ENCODE measurements at places on chromosomes 3 and 15. TPM values are rescaled to one million over a fixed set of nuclear protein-coding genes. Genes with fewer than 3 reads are reported as not detected.

- DNase-seq: no peak
- no peak overlapping the region for H3K4me3 ChIP-seq
- H3K4me1 ChIP-seq: peaks cover 9% of the 10 kb centered on the region
Observed at GRCh38 chr3:156586905-156587759, 32.2 kb upstream of the SSR3 start.

DNA sequence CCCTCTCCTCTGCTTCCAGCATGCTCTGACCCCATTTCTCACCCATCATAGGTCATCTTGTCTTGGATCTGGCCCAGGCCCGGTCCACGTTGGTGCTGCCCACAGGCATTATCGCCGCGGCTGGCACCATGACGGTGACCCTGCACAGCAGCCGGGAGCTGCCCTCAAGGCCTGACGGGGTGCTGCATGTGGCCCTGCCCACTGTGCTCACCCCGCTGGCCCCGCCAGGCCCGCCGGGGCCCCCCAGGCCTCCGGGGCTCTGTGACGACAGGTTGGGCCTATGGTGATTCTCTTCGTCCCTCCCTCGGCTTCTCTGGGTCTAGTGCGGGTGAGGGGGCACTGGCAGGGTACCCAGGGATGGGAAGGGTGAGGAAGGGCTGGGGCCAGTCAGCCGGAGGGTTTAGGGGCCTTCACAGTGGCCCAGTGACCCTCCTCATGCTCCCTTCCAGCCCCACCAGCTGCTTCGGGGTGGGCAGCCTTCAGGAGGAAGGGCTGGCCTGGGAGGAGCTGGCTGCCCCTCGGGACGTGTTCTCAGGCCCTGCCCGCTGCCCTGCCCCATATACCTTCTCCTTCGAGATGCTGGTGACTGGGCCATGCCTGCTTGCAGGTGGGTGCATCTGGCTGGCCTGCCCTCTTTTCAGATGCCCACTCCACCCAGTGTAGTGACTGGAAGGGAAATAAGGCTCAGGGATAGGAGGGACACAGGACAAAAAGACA is 3.9 kb downstream of the VWA5B2 start:
- no peak overlapping the region for H3K4me3 ChIP-seq
- no peak overlapping the region for H3K27ac ChIP-seq
- peaks cover 6% of the 10 kb centered on the region for H3K4me1 ChIP-seq
- peaks cover 32% of the 10 kb centered on the region for H3K27me3 ChIP-seq
- DNase-seq: no peak

- H3K27me3 ChIP-seq: no peaks in the 10 kb centered on the region
- no peak overlapping the region for H3K27ac ChIP-seq
- no peak for DNase-seq
Observed at GRCh38 chr3:164450276-164450905, 627.9 kb downstream of the SI start.

GRCh38 chr3:102158080-102158740 is 276.6 kb upstream of the ZPLD1 start:
- peaks cover 20% of the 10 kb centered on the region for H3K4me1 ChIP-seq
- no peak overlapping the region for H3K27ac ChIP-seq
- H3K36me3 ChIP-seq: no peaks in the 10 kb centered on the region
- no peak for DNase-seq
- no peaks in the 10 kb centered on the region for H3K27me3 ChIP-seq
- H3K4me3 ChIP-seq: no peak overlapping the region

DNA sequence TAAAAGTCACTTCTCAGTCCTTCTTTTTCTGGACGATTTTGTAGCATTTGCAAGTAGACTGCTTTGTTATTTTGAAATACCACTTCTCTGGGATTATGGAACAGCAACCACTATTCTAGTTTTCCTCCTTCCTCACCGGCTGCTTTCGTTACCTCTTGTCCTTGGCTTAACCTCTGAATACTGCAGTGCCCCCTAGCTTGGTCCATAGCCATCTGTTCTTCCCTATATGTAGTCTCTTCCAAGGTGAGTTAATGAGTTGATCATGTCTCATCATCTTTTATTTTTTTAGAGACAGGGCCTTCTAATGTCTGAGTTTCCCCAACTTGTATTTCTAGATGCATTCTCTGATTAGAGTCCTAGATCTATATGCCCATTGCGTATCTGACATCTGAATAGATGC is 694.3 kb downstream of the NTRK3 start:
- DNase-seq: no peak
- H3K27ac ChIP-seq: no peak overlapping the region
- H3K36me3 ChIP-seq: no peaks in the 10 kb centered on the region
- no peak overlapping the region for H3K4me3 ChIP-seq
- H3K4me1 ChIP-seq: no peaks in the 10 kb centered on the region

Gene GABRB3
- total RNA-seq: not detected

Gene RCN2
- total RNA-seq: 35.7 TPM

Gene CLDN16
- total RNA-seq: not detected

Gene SLCO3A1
- 26.3 TPM for total RNA-seq

All from activated T-helper 2 cell treated with anti-CD3 and anti-CD28 coated beads, Interferon-gamma antibody, Interleukin-2, Interleukin-4, amounts not matched to agents 10 μg/mL and 5 μg/mL and 100 μg/mL, durations not matched to agents 14 hours and 24 hours and 36 hours (primary cell).